ENCODE measurements at places on chromosomes 2 and 18.

- no peak for DNase-seq
- H3K27me3 ChIP-seq, result no peaks in the 10 kb centered on the region
- H3K36me3 ChIP-seq, result no peaks in the 10 kb centered on the region
- no peak overlapping the region for H3K27ac ChIP-seq
- H3K4me3 ChIP-seq, result no peak overlapping the region
These were observed 46.2 kb upstream of the NABP1 start for GRCh38 chr2:191631754-191632153.

GRCh38 chr2:28447086-28447485, 48.8 kb upstream of the PLB1 start:
- H3K27ac ChIP-seq, result no peak overlapping the region
- no peak for DNase-seq
- H3K27me3 ChIP-seq, result no peaks in the 10 kb centered on the region
- H3K4me1 ChIP-seq, result peaks cover 67% of the 10 kb centered on the region
- H3K36me3 ChIP-seq, result no peaks in the 10 kb centered on the region
- H3K4me3 ChIP-seq, result no peak overlapping the region

DNA sequence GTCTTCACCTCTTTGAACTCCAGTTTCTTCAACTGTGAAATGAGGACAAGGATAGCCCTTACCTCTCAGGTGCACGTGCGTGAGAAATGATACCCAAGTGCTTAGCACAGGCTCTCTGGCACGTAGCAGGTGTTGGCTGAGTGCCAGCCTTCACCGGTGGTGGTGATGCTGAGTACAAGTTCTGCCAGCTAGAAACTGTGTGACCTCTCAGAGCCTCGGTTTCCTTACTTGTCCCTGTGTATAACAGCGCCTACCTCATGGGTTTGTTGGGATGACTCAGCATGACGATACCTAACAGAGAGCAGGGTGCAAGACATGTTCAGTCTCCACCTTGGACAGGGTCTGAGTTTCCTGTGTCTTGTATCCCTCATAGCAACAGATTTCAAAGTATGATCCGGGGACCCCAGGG, 205.1 kb downstream of the TNS1 start:
- no peaks in the 10 kb centered on the region for H3K27me3 ChIP-seq
- no peaks in the 10 kb centered on the region for H3K4me1 ChIP-seq
- H3K4me3 ChIP-seq, result no peak overlapping the region
- no peak for DNase-seq

- no peaks in the 10 kb centered on the region for H3K36me3 ChIP-seq
- peaks cover 6% of the 10 kb centered on the region for H3K27me3 ChIP-seq
- no peak for DNase-seq
These were observed 21.4 kb upstream of the TMEM177 start for GRCh38 chr2:119657466-119658145.

GRCh38 chr2:53610260-53610659, 157.3 kb upstream of the CHAC2 start:
- no peaks in the 10 kb centered on the region for H3K4me1 ChIP-seq
- no peak overlapping the region for H3K27ac ChIP-seq
- H3K36me3 ChIP-seq, result no peaks in the 10 kb centered on the region
- H3K4me3 ChIP-seq, result no peak overlapping the region
- H3K27me3 ChIP-seq, result no peaks in the 10 kb centered on the region

DNA sequence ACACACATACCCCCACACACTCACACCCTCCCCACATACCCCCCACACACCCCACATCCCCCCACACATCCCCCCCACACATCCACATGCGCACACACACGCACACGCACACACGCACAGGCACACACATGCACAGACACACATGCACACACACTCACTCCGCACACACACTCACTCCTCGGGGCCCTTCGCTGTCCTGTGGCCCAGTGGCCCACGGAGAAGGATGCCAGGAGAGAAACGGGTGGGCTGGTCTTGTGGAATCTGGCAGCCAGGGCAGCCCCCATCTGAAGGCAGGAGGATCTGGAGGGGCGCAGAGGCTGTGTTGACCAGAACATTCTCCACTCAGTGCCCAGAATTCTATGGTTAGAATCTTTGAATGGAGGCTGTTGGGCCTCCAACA, 51.6 kb downstream of the ACAA2 start:
- no peak overlapping the region for H3K4me3 ChIP-seq
- H3K27me3 ChIP-seq, result no peaks in the 10 kb centered on the region
- no peaks in the 10 kb centered on the region for H3K36me3 ChIP-seq
- H3K4me1 ChIP-seq, result no peaks in the 10 kb centered on the region
- no peak overlapping the region for H3K27ac ChIP-seq

- no peak for DNase-seq
- no peak overlapping the region for H3K27ac ChIP-seq
- H3K4me1 ChIP-seq, result no peaks in the 10 kb centered on the region
- H3K4me3 ChIP-seq, result no peak overlapping the region
- H3K27me3 ChIP-seq, result no peaks in the 10 kb centered on the region
- H3K36me3 ChIP-seq, result no peaks in the 10 kb centered on the region
These were observed 136.1 kb downstream of the DCDC2C start for GRCh38 chr2:3839476-3839875.

DNA sequence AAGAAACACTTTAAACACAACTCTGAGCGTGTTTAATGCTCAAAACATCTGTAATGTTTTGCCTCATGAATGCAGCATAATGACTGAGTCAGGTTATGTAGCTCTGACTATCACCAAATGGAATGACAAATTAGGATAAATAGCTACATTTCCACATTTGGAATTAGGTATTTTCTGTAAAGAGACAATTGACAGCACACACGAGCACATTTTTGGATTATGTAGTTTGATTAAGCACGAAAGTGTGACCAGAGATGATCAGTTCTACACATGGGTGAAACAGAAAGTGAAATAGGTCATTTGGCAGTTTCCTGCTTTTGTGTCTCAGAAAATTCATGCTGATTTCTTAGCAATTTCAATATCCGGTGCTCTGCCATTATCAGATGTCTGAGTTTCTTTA, 29.0 kb downstream of the LPIN1 start:
- no peaks in the 10 kb centered on the region for H3K27me3 ChIP-seq
- H3K36me3 ChIP-seq, result peaks cover 60% of the 10 kb centered on the region
- peak overlapping the region; percentile 55 for H3K4me3 ChIP-seq
- peak overlapping the region; percentile 95 for H3K27ac ChIP-seq
- DNase-seq, result no peak

- H3K4me3 ChIP-seq, result no peak overlapping the region
- H3K27me3 ChIP-seq, result no peaks in the 10 kb centered on the region
- DNase-seq, result no peak
These were observed 50.9 kb downstream of the KDM3A start for GRCh38 chr2:86492048-86492453.

GRCh38 chr2:130911482-130911881, 74.8 kb downstream of the ARHGEF4 start:
- H3K27ac ChIP-seq, result no peak overlapping the region
- peaks cover 11% of the 10 kb centered on the region for H3K27me3 ChIP-seq
- H3K4me1 ChIP-seq, result no peaks in the 10 kb centered on the region

GRCh38 chr2:227477291-227477690, 5.3 kb downstream of the AGFG1 start:
- H3K36me3 ChIP-seq, result peaks cover 13% of the 10 kb centered on the region
- peaks cover 68% of the 10 kb centered on the region for H3K4me1 ChIP-seq
- H3K4me3 ChIP-seq, result no peak overlapping the region
- no peaks in the 10 kb centered on the region for H3K27me3 ChIP-seq

GRCh38 chr2:134307334-134307733, 53.5 kb downstream of the MGAT5 start:
- H3K27ac ChIP-seq, result no peak overlapping the region
- no peak overlapping the region for H3K4me3 ChIP-seq
- H3K36me3 ChIP-seq, result peaks cover 20% of the 10 kb centered on the region

DNA sequence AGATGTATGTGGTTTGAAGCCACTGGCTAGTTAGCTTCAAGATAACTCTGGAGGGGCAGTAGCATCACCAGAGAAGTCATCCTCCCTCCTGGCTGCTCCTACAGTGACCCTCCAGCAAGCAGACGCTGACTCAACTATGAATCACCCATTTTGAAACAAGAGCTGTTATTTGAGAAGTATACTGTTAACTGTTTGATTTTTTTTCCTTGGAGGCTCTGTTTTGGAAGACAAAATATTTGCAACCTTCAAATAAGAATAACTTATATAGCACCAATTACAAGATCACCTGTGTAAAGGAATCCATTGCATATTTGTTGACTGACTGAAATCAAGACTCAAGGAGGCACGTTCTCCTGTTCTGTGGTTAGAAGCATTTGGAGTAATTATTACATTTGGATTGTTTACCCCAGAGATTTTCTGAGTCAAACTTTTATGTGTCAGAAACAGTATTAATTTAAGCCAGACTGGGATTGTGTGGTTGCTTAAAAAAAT, 313.8 kb downstream of the MTX2 start:
- H3K27ac ChIP-seq, result no peak overlapping the region
- no peak for DNase-seq
- peaks cover 32% of the 10 kb centered on the region for H3K27me3 ChIP-seq
- H3K4me3 ChIP-seq, result no peak overlapping the region
- peaks cover 5% of the 10 kb centered on the region for H3K4me1 ChIP-seq

- peaks cover 15% of the 10 kb centered on the region for H3K27me3 ChIP-seq
- no peak overlapping the region for H3K4me3 ChIP-seq
- no peaks in the 10 kb centered on the region for H3K36me3 ChIP-seq
- H3K27ac ChIP-seq, result no peak overlapping the region
- no peak for DNase-seq
These were observed 46.0 kb downstream of the CIB4 start for GRCh38 chr2:26595146-26595545.

DNA sequence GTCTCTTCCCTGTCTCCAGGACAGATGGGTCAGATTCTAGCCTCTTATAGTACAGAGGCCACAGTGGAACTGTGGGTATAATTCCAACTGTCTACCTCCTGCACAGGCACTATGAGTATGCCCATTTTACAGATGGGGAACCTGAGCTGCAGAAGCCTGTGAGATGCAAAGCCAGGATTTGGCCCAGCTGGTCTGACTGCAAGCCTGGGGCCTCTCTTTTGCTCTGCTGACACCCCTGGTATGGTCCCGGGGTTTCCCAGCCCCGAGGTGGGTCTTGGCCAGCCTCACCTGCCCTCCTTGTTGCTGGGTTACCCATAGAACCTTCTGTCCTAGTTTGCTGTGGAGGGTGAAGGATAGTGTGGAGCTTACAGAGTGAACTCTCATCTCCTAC, 9.8 kb downstream of the HS6ST1 start:
- H3K4me3 ChIP-seq, result no peak overlapping the region
- peaks cover 15% of the 10 kb centered on the region for H3K4me1 ChIP-seq
- H3K27me3 ChIP-seq, result no peaks in the 10 kb centered on the region
- no peak overlapping the region for H3K27ac ChIP-seq

DNA sequence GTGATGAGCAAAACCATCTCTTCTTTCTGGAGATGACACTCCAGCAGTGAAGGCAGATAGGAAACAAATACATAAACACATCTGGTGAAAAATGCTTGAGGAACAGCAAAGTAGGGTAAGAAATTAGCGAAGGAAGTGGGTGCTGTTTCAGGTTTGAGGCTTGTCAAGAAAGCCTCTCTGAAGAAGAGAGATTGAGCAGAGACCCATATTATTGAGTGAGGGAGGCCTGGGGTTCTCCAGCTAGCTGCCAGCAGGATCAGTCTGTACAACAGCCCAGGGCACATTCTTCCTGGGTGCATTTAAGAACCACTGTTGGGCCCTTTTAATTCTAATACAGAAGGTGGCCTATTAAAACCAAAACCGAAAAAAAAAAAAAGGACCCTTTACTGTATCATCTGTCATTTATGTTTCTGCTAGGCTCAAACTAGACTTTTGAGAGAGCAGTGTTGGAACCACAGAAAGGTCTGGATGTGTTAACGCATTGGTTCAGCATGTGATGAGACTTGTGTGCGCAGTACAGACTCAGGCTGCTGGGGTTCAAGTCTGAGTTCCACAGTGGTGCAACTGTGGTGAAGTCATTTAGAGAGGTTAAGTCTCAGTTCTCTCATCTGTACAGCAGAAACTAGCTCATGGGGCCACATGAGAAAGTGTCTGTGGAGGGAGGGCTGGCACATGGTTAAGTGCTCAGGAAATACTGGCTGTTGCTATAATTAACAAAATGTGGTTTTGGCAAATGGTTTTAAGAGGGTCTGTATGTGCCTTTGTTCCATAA, 28.9 kb downstream of the MGAT5 start:
- peaks cover 16% of the 10 kb centered on the region for H3K36me3 ChIP-seq
- H3K4me3 ChIP-seq, result peak overlapping the region; percentile 59
- no peaks in the 10 kb centered on the region for H3K27me3 ChIP-seq
- DNase-seq, result peak; percentile 82

- peak overlapping the region; percentile 47 for H3K4me3 ChIP-seq
- peak overlapping the region; percentile 97 for H3K27ac ChIP-seq
- DNase-seq, result peak; percentile 91
These were observed 16.3 kb downstream of the FOSL2 start for GRCh38 chr2:28408764-28409599.

DNA sequence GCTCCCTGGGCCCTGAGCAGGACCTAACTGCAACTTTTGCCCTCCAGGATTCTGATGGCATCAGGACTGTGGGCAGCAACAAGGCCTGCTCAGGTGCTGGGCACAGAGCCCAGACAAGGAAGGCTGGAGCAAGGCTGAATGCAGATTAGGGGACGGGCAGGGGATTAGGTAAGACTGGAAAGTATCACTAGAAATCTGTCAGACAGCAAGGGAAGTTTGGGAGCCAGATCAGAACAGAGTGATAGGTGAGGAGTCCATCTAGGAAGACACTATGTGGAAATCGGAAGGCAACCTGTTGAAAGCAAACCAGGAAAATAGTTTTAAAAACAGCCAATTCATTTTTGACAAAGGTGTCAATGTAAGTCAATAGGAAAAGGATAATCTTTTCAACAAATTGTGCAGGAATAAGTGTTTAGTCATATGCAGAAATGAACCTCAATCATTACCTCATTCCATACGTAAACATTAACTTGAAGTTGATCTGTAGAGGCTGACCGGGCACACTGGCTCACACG, 56.4 kb upstream of the STPG4 start:
- H3K27me3 ChIP-seq, result no peaks in the 10 kb centered on the region
- no peak overlapping the region for H3K4me3 ChIP-seq
- no peak for DNase-seq
- no peak overlapping the region for H3K27ac ChIP-seq
- no peaks in the 10 kb centered on the region for H3K4me1 ChIP-seq

GRCh38 chr2:201436141-201436540, 15.1 kb downstream of the TRAK2 start:
- no peak for DNase-seq
- no peak overlapping the region for H3K4me3 ChIP-seq
- H3K27ac ChIP-seq, result no peak overlapping the region
- peaks cover 14% of the 10 kb centered on the region for H3K36me3 ChIP-seq

- H3K4me3 ChIP-seq, result no peak overlapping the region
- no peak overlapping the region for H3K27ac ChIP-seq
- DNase-seq, result no peak
- no peaks in the 10 kb centered on the region for H3K36me3 ChIP-seq
- H3K27me3 ChIP-seq, result peaks cover 6% of the 10 kb centered on the region
These were observed 6.2 kb upstream of the SPEG start for GRCh38 chr2:219428469-219428868.

GRCh38 chr2:46674488-46674887, 195.1 kb downstream of the TMEM247 start:
- no peak for DNase-seq
- peaks cover 6% of the 10 kb centered on the region for H3K27me3 ChIP-seq
- H3K36me3 ChIP-seq, result no peaks in the 10 kb centered on the region
- H3K4me3 ChIP-seq, result no peak overlapping the region
- no peaks in the 10 kb centered on the region for H3K4me1 ChIP-seq

Data from activated CD8-positive, alpha-beta T cell treated with anti-CD3 and anti-CD28 coated beads for 36 hours (primary cell).